Activated CD4-positive, alpha-beta T cell treated with anti-CD3 and anti-CD28 coated beads, Interleukin-2, Interleukin-6, amounts not matched to agents 100 ng/mL and 50 ng/mL, durations not matched to agents 16 hours and 8 hours (primary cell): ENCODE measurements at places on chromosomes 11 and 22.

- no peak for DNase-seq
These were observed 69.6 kb downstream of the CDKN1C start for GRCh38 chr11:2815762-2816496.

DNA sequence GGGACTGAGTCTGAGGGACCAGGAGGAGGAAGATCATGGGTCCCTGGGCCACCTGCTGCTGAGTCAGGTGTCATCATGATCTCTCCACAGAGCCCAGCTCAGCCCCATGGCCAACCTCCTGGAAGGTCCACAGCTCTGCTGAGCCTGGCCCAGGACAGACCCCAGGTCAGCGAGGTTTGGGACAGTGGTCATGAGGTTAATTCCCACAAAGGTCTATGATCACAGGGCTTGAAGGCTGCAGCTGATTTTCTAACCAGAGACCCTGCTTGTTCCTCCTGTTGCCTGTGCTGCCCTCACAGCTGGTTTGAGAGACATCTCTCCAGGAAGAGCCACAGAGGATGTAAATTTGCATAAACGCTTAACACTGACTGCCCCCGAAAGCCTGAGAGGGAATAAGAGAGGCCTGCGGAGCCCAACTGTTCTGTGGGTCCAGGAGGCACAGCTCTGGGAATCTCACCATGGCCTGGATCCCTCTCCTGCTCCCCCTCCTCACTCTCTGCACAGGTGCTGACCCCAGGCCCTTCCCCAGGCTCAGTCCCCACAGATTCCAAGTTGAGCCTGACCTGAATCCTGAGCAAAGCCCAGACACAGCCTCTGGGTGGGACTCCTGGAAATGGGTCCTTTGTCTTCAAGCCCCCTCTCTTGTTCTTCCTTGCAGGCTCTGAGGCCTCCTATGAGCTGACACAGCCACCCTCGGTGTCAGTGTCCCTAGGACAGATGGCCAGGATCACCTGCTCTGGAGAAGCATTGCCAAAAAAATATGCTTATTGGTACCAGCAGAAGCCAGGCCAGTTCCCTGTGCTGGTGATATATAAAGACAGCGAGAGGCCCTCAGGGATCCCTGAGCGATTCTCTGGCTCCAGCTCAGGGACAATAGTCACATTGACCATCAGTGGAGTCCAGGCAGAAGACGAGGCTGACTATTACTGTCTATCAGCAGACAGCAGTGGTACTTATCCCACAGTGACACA, 102.8 kb downstream of the GGTLC2 start:
- DNase-seq: no peak

GRCh38 chr11:18374956-18375355, 19.4 kb upstream of the LDHA start:
- no peak for DNase-seq

DNA sequence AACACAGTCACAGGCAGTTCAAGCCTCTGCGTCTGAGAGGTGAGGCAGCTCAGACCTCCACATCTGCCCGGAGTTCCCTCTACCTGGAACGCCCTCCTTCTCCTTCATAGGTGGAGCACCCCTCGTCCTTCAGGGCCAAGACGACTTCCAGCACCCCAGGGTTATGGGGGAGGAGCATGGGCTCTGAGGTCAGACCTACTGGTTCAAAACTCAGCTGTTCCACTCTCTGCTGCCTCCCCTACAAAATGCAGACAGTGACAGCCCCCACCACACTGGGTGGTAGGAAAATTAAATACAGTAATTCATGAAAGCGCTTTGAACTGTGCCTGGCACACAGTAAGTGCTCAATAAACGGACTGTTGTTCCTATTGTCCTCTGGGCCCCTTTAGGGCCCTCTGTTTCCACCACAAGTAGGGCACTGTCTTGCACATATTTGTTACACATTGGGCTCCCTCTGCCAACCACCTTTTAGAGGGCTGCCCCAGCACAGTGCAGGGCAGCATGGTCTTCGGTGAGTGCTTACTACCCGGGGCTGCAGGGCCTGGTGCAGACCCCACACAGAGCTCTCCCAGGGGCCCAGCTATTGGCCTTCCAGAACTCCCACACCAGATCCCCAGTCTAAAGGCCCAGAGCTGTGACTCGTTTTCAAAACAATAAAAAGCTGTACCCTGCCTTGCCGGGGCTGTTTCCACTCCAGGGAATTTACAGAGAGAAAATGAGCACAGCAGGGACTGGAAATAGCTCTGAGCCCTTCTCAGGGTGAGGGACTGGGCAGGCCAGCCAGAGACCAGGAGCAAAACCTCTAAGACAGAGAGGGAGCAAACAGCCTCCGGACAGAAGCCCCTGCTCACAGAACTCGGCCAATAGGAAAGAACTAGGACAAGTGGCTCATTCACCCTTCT, 2.5 kb downstream of the TMEM184B start:
- no peak for DNase-seq

GRCh38 chr11:126736682-126737572, 263.6 kb downstream of the KIRREL3 start:
- no peak for DNase-seq

GRCh38 chr11:134562196-134562595, 150.2 kb upstream of the B3GAT1 start:
- DNase-seq: no peak

GRCh38 chr11:43532041-43532440, 148.5 kb upstream of the HSD17B12 start:
- DNase-seq: no peak

- DNase-seq: no peak
These were observed 7.5 kb upstream of the OR8G1 start for GRCh38 chr11:124233376-124233775.

DNA sequence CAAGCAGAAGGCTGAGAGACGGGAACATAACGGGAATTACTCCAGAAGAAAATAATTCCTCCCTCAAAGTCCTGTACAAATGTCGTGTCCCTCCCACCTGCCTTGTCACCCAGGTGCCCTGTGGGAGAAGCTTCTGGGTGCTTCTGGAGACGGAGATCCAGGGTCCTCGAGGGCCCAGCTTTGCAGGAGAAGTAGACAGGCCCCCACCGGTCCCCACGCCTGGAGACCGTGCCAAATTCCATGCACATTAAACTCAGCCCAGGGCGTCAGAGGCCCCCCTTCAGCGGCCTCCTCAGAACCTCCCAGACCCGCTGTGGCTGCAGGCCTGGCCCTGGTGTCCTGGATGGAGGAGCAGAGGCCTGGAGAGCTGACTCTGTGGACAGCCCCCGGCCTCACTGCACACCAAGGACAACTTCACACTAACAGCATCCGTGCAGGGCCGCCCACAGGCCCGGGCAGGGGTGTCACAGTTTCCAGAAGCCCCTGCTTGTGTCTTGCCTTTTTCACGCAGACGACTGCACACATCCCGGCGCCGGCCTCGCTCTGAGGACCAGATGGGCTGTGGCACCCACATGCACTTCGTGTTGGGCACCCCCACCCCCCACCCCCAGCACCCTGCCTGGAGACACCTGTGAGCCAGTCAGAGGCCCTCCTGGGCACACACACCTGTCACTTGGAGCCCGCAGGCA, 734.3 kb downstream of the BRD1 start:
- DNase-seq: no peak

DNA sequence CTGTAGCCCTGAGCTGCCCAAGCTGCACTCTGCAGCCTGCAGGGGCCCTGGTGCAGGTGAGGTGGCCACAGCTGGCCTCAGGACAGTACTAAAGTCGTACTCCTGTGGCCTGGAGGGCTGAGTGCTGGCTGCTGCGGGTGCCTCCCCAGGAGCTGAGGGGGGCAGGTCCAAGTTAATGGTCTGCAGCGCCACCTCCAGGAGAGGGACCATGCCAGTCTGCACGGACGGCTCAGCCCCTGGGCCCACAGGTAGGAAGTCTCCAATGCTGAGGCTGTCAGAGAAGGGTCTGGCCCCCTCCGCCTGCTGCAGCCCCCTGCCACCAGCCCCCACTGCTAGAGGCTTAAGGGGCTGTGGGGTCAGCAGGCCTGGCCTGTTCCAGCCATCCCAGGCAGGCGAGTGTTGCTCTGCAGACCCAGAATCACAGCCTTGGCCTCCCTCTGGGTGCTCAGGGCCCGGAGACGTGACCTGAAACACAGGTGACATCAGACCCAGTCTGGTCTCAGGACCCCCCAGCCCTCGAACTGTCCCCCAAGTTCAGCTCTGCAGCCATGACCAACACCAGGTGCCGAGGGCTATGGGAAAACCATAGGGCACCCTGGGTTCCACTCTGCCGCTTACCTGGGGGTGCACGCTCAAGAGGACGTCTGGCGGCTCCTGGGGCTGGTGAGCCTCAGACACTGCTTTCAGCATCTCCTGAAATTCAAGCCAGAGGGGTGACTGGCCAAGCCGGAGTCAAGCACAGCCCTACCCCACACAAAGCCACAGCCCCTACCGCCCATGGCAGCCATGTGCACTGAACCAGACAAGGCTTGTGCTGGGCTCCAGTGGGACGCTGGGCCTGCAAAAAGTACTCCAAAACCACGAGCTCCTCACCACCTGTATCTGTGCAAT, 20.8 kb downstream of the SELENOO start:
- no peak for DNase-seq

- DNase-seq: no peak
These were observed 24.6 kb downstream of the ATXN10 start for GRCh38 chr22:45696227-45696626.

GRCh38 chr11:133906241-133906640, 50.5 kb downstream of the IGSF9B start:
- DNase-seq: no peak

DNA sequence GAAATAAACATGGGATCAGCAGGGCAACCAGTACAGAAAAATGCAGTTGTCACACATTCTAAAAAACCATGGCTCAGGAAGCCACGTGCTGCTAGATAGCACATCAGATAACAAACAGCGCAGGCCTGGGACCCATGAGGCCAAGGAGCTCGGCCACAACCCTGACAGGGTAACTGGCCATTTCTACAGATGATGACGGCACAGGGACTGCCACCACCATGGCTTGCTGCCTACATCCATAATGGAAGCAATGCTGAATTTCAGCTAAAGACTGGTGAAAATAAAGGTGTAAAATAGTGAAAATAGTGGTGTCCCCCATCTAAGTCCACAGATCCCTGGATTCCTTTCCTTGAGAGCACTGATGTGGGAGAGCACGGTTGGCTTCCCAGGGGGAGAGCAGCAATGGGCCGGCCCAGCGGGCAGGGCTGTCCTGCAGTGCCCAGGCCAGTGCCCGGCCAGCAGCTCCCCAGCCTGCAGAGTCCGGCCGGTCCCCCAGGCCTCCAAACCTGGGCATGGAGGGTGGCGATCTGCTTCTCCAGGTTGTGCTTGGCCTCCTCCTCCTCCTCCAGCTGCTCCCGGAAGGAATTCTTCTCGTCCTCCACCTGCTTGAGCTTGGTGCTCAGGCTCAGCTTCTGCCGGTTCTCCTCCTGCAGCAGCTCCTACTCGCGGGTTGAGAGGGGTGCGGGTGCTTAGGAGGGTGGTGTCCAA, 40.0 kb downstream of the APOL1 start:
- DNase-seq: no peak

- no peak for DNase-seq
These were observed 4.3 kb downstream of the TNNI2 start for GRCh38 chr11:1843098-1843473.

GRCh38 chr11:132237781-132238180, 867.4 kb downstream of the NTM start:
- no peak for DNase-seq

DNA sequence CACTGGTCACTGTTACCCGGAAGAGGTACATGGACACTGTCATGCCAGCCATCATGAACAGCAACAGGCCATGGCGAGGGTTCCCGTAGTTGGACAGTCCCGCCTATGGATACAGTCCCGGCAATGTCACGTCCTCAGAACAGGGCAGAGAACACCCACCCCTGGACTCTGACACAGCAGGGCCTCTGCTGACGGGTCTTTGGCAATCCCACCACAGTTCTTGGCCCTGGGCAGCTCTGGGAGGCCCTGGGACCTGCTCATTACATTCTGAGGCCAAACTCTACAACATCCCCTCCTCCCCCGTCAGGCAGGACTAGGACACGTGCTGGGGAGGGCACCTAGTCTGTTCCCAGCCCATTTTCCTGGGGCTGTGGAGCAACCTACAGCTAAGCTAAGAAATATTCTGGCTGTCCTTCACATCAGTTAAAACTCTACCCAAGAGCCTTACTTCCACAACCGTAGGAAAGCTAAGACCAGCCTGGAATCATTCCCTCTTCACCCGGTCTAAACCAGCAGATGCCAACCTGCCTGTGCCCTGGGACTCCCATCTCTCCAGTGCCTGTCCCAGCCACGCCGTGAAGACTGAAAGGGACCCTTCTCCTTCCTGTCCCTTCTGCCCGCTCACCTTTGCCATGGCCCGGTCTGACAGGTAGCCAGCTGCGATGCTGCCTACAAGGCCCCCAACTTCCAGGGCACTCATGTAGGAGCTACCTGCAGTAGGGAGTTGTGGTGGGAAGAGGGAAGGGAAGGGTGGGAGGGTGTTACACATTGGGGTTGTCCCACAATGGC, 4.5 kb downstream of the SLC37A4 start:
- no peak for DNase-seq

DNA sequence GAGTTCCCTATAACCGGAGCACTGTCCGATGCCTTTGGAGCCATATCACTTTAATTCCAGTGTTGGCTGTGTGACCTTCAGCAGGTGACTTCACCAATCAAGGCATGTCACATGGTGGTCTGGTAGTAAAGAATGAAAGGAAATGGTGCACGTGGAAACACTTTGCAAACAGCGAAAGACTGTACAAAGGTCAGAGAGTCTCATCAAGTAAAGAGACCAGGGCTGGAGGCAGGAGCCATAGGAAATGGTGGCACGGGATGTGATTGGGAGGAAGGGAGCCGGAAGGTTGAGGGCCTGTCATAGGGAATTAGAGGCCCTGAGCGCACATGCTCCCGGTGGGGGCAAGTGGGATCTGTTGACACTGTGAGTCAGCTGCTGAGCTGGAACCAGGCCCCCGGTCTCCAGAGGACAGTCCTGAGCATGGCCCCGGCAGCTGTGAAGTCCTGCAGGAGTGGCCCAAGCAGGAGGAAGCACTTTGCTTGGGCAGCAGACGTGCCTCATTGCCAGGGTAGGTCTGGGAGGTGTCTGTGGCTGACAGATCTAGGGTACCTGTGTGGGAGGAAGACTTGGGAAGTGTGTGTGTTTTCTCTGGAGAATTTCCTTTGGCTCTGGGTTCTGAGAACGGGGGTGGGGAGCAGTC, 2.0 kb downstream of the DAGLA start:
- no peak for DNase-seq

- peak; percentile 48 for DNase-seq
These were observed 161.8 kb upstream of the GRIA4 start for GRCh38 chr11:105447936-105448702.

- DNase-seq: no peak
These were observed 27.8 kb upstream of the CARS1 start for GRCh38 chr11:3085052-3085451.

- peak; percentile 84 for DNase-seq
These were observed 113.4 kb upstream of the CRYBB3 start for GRCh38 chr22:25085930-25086901.

GRCh38 chr22:40504285-40505249, 132.0 kb downstream of the MRTFA start:
- DNase-seq: no peak

- no peak for DNase-seq
These were observed 1286.5 kb upstream of the TENM4 start for GRCh38 chr11:80727315-80727714.
